ENCODE measurements at places on chromosomes 16 and 17.
A peak's percentile ranks its signal among the peaks of the same experiment; 100 is the strongest.

DNA sequence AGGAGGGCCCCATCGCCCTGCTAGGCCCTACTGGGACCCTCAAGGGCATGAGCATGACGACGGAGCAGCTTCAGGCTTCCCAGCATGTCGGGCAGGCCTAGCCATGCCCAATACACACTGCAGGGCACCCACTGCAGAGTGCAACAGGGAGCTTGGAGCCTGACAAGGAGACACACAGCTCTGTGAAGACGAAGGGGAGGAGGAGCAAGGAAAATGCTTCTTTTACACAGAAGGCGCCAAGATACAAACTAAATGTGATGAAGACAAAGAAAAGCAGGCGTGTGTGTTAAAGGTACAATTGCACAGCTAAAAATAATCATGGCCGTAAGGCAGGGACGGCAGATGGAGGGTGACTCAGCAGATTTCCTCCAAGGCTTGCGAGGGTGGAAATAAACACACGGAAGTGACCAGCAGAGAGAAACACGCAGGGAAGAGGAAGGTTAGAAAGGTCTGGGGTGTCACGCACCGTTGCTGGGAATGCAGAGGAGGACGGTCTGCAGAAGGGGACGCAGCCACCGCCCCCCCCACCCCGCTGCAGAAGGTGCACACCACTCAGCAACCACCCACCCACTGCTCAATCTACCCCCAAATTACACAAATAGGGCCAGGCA is 108.5 kb downstream of the ZNF778 start:
- DNase-seq, result peak; percentile 25

DNA sequence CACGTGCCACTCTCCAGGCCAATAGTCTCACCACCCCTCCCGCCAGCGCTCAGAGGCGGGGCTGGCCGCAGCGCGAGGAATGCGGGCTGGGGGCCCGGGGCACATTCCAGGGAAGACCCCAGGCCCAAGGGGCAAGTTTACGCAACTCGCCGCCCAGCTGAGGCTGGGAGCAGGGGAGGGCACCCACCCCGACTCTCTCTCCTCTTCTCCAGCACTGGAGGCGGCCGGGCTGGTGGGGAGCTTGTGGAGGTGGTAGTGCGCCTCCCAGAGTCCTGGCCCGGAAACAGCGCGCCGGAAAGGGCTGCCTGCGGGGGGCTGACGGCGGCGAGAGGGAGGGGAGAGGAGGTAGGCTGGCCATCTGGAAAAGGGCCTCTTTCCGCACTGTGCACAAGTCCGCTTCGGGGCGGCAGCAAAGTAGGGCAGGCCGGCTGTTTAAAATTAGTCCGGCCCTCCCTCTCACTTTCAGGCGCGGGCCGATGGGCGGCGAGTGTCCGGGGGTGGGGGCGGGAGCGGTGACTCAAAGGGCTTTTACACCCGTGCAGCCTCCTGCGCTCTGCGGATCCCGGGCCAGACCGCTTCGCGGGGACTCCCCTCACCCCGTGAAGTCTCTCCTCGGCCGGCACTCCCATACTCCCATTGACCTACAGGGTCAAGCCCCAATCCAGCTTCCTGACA is 1.1 kb downstream of the FHOD1 start:
- peak; percentile 45 for DNase-seq

GRCh38 chr17:2093349-2093748 is 38.4 kb downstream of the HIC1 start:
- no peak for DNase-seq

- no peak for DNase-seq
Measured at GRCh38 chr17:47120521-47121095, 68.5 kb downstream of the CDC27 start.

DNA sequence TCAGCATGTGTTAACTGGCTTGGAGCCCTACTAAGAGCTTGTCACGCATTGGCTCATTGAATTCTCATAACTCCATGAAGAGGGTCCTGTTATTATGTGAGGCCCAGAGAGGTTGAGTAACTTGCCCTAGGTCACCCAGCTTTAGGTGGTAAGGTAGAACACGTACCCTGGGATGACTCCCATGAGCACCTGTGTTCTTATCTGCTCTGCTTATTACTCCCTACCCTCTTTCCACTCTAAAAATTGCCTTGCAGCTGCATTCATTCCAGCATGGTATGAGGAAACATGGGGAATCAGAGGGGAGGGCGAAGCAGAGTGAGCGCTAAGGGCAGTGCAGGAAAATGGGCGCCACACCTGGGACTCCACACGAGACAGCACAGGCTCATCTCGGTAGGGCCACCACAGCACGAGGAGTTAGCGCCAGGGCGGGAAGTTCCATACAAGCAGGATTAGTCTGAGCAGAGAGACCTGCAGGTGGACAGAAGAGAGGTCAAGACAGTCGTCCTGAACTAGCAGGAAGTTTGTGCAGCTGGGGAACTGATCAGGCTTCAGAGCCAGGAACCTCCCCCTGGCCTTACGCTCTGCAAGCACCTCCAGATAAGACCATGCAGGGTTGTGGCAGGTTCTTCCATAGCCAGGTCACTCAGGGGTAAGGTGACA is 10.1 kb downstream of the COPZ2 start:
- no peak for DNase-seq

DNA sequence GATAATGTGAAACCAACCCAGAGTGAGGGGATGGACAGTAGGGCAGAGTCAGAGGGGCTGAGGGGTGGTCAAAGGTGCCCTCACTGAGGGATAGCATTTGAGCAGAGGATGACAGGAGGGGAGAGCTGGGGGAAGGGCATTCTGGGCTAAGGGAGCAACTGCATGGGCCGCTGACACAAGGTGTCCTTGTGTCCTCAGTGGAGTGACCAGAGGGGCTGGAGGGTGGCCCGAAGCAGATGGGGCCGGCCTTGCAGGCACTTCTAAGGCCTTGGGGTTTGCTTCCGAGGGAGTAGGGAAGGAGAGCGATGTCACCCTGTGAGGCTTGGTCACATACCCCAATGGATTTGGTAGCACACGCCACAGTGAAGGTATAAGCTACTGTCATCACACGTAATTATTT is 10.0 kb downstream of the NUBP1 start:
- no peak for DNase-seq

DNA sequence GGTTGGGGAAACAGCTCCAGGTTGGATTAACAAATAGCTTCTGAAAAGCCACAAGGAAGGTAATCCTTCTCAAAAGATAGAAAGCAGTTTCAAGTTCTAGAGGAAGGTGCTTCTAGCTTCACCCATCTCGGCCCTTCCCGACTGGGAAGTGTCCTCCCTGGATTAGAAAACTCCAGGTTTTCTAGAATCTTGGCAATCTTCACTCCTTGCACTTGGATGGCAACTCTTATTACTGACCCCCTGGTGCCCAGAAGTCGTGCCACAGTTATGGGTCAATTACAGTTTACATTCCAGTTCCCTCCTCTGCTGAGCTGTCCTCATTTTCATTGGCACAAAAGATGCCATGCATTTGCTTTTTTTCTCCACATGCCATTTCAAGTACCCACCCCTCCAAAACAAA is 65.6 kb downstream of the SMG6 start:
- no peak for DNase-seq

GRCh38 chr16:4494746-4495490 is 18.7 kb downstream of the HMOX2 start:
- DNase-seq, result no peak

DNA sequence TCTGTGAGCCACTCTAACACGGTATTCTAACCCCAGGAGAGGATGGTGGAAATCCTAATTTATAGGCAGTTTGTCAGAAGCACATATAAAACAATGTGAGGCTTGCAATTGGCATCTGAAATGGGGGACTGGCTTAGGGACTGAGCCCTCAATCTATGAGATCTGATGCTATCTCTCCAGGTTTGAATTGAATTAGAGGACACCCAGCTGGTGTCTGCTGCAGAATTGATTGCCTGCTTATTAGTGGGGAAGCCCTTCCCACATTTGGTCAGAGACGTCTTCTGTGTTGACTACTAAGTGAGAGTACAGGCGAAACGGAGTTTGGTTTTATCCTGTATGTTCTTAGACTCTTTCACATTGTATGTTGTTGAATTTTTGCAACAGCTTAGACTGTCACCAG is 13.6 kb upstream of the TMIGD1 start:
- DNase-seq, result no peak

DNA sequence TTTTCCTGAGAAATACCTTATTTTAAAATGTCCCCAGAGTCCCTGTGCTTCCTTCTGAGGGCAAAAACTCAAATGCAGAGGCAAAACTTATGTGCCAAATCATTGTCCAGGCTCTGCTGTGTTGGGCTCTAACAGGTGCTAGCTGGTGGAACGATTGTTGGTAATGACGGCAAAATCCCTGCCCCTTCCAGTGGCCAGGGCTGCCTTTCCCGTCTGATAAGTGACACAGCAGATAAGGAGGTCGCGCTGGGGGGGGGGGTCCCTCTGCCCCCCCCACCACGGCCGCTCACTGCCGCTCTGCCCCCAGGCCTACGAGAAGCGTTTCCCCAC is 29.1 kb downstream of the SEC14L5 start:
- DNase-seq, result no peak

- peak; percentile 91 for DNase-seq
Measured at GRCh38 chr16:66741169-66741900, 10.1 kb downstream of the DYNC1LI2 start.

DNA sequence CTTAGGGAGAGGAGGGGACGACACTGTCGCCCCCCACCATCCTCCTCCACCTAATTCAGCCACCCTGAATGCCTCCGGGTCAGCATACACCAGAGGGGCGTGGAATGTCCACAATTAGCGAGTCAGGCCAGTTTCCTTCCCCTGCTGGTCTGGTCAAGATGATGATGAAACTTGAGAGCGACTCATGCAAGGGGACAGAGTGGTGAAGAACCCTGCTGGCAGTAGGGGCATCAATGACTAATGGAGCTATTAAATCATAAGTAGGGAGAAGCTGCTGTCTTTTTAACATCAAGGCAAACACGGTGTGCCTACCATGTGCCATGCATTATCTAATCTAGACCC is 7.2 kb downstream of the SPACA3 start:
- no peak for DNase-seq

GRCh38 chr16:70478912-70479341 is 24.5 kb downstream of the FCSK start:
- DNase-seq, result no peak

GRCh38 chr17:82229698-82230608 is 1.1 kb downstream of the SLC16A3 start:
- no peak for DNase-seq

DNA sequence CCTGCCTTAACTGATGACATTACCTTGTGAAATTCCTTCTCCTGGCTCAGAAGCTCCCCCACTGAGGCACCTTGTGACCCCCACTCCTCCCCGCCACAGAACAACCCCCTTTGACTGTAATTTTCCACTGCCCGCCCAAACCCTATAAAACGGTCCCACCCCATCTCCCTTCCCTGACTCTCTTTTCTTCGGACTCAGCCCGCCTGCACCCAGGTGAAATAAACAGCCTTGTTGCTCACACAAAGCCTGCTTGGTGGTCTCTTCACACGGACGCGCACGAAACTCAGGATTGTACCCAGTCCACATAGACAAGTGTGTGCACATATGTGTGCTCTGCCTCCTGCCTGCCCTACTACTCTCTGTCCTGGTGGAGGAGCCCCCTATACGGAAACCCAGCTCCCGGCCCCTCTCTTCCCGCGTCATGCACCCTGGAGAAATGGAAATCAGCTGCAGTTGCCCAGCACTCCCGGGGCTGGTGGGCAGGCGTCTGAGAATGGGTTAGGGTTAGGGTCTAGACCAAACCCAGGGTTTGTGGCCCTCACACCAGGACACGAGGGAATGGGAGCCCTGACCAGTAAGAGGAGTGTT is 2.4 kb upstream of the RHBDF1 start:
- no peak for DNase-seq

DNA sequence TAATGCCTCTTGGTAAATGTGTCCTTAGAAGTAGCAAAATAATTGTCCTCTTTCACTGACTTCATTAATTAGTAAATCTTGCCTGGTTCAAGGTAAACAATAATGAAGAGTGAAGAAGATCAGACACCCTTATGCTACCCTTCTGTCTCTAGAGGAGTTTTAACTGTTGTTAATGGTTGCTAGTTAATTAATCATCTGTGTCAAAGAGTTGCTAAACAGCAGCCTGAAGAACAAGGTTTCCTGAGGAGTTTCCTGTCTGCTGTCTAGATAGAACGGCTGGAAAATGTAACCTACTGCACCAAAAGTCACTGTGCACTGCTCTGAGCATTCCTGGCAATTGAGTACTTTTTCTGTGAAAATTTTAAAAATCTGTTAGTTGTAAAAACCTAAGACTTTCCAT is 131.3 kb downstream of the NLK start:
- no peak for DNase-seq

GRCh38 chr16:87310610-87311009 is 6.6 kb downstream of the C16orf95 start:
- DNase-seq, result no peak

DNA sequence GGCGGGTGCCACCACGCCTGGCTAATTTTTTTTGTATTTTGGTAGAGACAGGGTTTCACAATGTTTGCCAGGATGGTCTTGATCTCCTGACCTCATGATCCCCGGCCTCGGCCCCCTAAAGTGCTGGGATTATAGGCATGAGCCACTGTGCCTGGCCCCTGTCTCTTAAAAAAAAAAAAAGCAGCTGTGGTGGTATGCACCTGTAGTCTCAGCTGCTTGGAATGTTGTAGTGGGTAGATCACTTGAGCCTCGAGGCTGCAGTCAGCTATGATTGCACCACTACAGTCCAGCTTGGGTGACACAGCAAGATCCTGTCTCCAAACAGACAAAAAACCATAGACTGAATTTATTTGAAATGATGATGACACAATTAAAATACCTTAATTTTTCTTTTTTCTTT is 24.3 kb downstream of the CDK12 start:
- no peak for DNase-seq

DNA sequence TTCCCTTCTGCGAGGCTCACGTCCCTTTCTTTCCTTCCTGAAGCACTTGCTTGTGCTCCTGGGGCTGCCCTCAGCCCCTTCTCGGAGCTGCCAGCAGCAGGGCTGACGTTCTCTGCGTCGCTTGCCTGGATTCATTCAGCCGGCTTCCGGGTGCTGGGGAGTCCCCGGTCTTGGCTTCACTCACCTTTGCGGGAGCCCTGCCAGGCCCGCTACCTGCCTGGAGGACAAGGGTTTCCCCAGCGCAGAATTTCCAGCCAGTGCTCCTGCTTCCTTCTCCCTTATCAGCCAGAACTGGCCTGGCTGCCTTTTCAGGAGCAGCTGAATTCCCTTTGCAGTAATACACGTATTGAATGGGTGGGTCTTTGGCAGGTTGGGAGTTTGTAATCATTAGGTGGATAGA is 22.1 kb upstream of the IL17C start:
- no peak for DNase-seq

GRCh38 chr16:6704306-6704930 is 628.2 kb upstream of the RBFOX1 start:
- DNase-seq, result no peak

- DNase-seq, result no peak
Measured at GRCh38 chr16:26261621-26262020, 569.9 kb downstream of the HS3ST4 start.

- peak; percentile 85 for DNase-seq
Measured at GRCh38 chr17:9575381-9576101, at the start of gene STX8. Gene STX8, minus strand, starts transcription at chr17:9575820. Its CDS starts 12 bp downstream, at chr17:9575808.

- no peak for DNase-seq
Measured at GRCh38 chr17:61431594-61432311, 20.5 kb upstream of the TBX4 start.

DNA sequence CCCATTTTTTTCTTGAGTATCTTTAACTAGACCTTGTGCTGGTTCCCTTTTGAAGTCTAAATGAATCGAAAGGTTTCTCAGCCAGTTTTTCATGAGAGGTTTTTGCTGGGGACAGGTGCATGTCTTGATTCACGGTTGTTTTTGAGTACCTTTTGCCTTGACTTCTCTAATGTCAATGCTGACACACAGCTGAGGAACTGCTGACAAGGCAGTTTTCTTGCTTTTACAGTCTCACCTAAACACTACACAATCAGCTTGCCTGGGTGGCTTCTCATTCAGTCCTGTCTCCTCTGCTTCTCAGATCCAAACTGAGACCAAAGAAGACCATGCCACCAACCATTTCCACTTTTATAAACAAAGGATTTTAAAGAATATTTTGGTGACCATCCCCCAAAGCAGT is 7.1 kb downstream of the OR3A3 start:
- no peak for DNase-seq

Measured in hippocampal formation (tissue), 2 donors.